Panc1 (cell line): ENCODE measurements at places on chromosomes 3 and 15. TPM values are rescaled to one million over a fixed set of nuclear protein-coding genes. Genes with fewer than 3 reads are reported as not detected.

DNA sequence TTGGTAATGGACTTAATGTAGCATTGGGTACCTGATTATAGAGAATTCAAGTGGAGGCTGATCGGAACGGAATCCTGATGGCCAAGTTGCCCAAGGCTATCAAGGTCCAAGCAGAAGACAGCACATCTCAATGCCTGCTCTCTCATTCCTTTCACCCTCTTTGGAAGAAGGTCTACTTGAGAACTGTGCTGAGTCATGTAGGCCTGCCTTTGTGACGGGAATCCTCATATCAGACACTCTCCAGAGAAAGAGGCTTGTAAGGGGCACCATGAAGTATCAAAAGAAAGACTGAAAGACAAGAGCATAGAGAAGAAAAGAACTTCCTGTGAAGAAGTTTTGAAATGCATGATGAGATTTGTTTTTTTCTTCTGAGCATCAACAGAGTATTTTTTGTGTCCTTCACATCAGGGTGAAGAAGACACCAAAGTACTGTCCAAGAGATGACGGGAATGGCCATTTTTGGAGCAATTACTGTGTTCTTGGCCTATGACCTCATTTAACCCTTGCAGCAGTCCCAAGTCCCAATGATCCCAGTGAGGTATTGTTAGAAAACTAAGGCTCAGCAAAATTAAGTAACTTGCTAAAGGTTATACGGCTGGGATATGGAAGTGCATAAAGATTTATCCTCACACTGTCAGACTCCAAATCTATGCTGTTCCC lies 13.2 kb upstream of the LARP6 start:
- no peak overlapping the region for H3K4me3 ChIP-seq
- 0 out of 2 replicates have a peak, but pooled peaks cover 13% of the 10 kb centered on the region for H3K4me1 ChIP-seq
- no peaks in the 10 kb centered on the region for H3K36me3 ChIP-seq
- no peak for DNase-seq
- no peaks in the 10 kb centered on the region for H3K27me3 ChIP-seq

- H3K27me3 ChIP-seq: no peaks in the 10 kb centered on the region
- H3K4me1 ChIP-seq: no peaks in the 10 kb centered on the region
- H3K27ac ChIP-seq: no peak overlapping the region
- no peak for DNase-seq
Measured at GRCh38 chr15:52243286-52243685, 52.1 kb upstream of the GNB5 start.

DNA sequence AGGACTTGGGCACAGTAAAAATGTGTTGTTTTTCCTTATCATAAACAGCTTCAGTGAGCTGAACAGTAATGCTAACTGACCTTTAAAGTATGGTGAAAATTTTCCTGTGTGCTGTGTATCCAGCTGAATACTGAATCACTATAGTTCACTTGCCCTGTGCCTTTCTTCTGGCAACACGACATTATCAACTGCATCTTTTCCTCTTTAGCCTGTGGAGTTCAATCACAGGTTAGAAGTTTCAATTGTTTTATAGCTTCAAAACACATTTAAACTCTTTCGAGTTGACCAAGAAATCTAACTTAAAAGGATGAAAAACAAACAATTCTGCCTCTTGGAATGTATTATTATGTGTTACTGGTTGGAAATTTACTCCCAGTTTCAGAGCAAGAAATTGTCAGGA lies 1120.7 kb upstream of the ALCAM start:
- H3K4me3 ChIP-seq: no peak overlapping the region
- no peak for DNase-seq
- H3K27me3 ChIP-seq: no peaks in the 10 kb centered on the region
- no peaks in the 10 kb centered on the region for H3K4me1 ChIP-seq
- H3K36me3 ChIP-seq: no peaks in the 10 kb centered on the region

DNA sequence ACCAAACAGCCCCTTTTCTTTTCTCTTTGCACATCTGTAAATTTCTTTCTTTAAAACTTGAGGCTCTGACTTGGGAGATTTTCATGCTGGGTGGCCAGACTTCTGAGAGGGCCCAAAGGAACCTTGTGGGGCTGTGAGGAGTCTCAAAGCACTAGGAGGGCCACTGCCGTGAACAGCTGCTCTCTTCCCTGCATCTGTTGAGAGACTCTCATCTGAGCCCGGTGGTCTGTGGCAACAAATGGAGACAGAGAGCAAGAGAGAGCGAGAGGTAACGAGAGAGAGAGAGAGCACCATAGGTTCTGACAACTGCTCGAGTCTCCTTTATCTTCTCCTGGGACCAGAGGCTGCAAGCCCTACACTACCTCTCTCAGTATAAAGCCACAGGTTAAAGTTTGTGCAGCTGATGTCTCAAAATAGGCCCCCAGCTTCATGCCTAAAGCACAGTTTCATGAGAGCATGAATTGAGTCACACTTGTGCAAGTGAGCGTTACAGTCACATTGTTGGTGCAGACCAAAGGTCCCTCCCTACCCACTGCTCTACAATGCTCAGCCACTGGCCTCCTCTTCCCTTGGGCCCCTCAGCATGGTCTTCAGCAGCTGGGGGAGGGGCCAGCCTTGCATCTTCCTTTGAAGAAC lies 60.7 kb downstream of the ZNF621 start:
- H3K27me3 ChIP-seq: no peaks in the 10 kb centered on the region
- no peaks in the 10 kb centered on the region for H3K4me1 ChIP-seq
- H3K36me3 ChIP-seq: no peaks in the 10 kb centered on the region
- no peak for DNase-seq
- H3K27ac ChIP-seq: no peak overlapping the region

GRCh38 chr15:49383266-49383665 lies 39.8 kb upstream of the FGF7 start:
- H3K27me3 ChIP-seq: no peaks in the 10 kb centered on the region
- no peaks in the 10 kb centered on the region for H3K4me1 ChIP-seq
- no peaks in the 10 kb centered on the region for H3K36me3 ChIP-seq
- no peak overlapping the region for H3K4me3 ChIP-seq
- peak; percentile 17 for DNase-seq

Gene RIOX2
- 44.1 TPM for total RNA-seq

Gene SNTN
- not detected for total RNA-seq

DNA sequence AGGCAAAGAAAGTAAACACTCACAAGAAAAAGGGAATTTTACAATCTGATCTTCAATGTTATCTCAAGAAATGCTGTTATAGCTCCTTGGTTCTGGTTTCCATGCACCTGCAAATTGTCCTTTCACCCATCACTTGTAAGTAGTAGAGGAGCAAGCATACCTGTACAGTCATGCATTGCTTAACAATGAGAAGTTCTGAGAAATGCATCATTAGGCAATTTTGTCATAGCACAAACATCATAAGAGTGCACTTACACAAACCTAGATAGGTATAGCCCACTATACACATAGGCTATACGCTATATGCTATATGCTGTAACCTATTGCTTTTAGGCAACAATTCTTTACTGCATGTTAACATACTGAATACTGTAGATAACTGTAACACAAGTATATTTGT lies 672.3 kb downstream of the FHIT start:
- H3K27ac ChIP-seq: no peak overlapping the region
- H3K27me3 ChIP-seq: no peaks in the 10 kb centered on the region
- H3K36me3 ChIP-seq: no peaks in the 10 kb centered on the region; the same call in 1 of the 2 replicates
- no peak overlapping the region for H3K4me3 ChIP-seq

- DNase-seq: no peak
- no peak overlapping the region for H3K4me3 ChIP-seq
- H3K36me3 ChIP-seq: no peaks in the 10 kb centered on the region
- H3K27ac ChIP-seq: no peak overlapping the region
- H3K4me1 ChIP-seq: peaks cover 5% of the 10 kb centered on the region; the same call in 1 of the 2 replicates
Measured at GRCh38 chr15:25408428-25408827, 30.4 kb downstream of the UBE3A start.

DNA sequence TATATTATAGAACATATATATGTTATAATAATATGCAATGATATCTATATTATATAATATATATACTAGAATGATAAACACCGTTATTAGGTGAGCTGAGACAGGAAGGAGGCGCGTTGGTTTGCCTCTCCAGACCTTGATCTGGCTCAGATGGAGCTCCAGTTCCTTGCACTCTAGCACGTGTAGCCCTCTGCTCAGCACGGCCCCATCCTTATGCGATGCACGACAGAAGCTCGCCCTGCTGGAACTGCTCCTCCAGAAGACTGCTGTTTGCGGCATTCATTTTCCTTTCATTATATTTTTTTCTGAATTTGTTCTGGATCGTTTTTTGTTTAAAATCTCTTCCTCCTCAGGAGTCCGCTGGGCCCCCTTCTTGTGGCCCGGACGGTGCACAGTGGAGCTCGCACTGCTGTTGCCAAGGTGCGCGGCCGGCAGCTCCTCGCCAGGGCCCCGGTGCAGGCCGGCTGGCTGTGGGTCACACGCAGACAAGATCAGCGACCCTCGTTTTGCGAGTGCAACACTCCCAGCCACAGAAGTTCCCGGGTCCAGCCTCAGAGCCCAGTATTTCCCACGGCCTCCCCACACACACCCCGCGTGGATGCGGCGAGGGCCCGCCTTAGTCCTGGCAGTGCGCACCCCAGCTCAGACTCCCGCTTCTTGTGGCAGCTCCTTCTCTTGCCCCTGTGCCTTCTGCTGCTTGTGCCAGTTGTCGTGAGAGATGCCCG lies 112.2 kb downstream of the CHL1 start:
- no peaks in the 10 kb centered on the region for H3K27me3 ChIP-seq
- no peak for DNase-seq

GRCh38 chr3:43364494-43364893 lies 78.2 kb downstream of the SNRK start:
- H3K36me3 ChIP-seq: no peaks in the 10 kb centered on the region
- H3K27ac ChIP-seq: no peak overlapping the region
- no peak for DNase-seq
- no peak overlapping the region for H3K4me3 ChIP-seq

Gene TGFBR2
- 45.9 TPM for total RNA-seq

DNA sequence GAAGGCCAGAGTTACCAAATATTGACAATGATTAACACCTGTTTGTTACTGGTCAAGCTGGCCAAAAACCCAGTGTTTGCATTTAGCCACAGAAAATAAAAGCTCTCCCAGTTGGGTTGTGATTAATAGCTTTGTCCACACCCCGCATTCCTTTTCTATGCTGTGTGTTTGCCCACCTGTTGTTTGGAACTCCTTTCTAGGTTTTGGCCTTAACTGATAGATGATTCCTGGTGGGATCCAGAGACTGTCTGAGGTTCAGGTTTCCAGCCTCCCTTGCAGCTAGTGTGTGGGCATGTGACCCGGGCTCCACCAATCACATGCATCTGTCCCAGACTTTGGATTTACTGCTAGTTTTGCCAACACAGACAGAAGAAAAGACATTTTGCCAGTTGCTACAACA lies 83.8 kb downstream of the PTPRG start:
- no peak overlapping the region for H3K27ac ChIP-seq
- H3K4me3 ChIP-seq: no peak overlapping the region
- no peak for DNase-seq
- H3K4me1 ChIP-seq: no peaks in the 10 kb centered on the region
- H3K27me3 ChIP-seq: no peaks in the 10 kb centered on the region
- H3K36me3 ChIP-seq: no peaks in the 10 kb centered on the region

DNA sequence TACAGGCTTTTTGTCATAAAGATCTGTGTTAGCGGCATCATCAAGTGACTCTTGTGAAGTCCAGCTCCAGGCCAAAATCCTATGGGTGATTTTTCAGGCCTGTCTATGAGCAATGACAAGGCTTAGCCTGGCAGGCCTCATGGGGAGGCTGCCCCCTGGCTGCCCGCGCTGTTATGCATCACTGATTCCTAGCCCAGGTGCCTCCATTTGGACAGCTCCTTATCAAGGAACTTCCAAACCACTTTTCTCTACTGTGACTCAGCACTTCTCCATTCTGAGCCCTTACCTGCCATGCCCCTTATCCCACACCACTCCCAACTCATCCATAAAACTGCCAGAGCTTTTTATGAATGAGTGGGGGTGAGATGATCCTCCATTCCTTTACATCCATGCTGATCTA lies 91.5 kb upstream of the C3orf80 start:
- H3K27me3 ChIP-seq: no peaks in the 10 kb centered on the region
- H3K4me1 ChIP-seq: 0 out of 2 replicates have a peak, but pooled peaks cover 4% of the 10 kb centered on the region
- no peak overlapping the region for H3K4me3 ChIP-seq
- H3K36me3 ChIP-seq: no peaks in the 10 kb centered on the region
- no peak for DNase-seq

Gene HIGD2B
- total RNA-seq: 0.21 TPM

DNA sequence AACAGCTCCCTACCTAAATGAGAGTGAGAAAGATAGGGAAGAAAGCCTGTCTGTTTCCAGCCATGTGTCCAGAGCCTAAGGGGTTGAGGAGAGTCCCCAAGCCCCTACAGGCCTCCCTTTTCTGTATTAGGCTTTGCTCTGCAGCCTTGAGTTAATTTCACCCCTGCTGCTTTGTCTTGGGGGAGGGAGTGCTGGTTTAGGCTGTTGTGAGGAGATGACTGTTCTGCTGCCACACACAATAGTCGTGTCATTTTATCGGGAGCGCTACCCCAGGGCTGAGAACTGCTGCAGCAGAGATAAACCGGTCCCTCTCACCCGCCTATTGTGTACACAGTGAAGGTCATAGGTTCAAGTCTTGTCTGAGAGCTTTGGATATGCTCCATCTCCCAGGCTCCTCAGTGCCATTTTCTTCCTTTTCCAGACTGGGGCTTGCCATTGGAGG lies 1.4 kb downstream of the ZNF609 start:
- peak overlapping the region; percentile 89 for H3K27ac ChIP-seq
- DNase-seq: no peak
- H3K4me1 ChIP-seq: peaks cover 44% of the 10 kb centered on the region
- peak overlapping the region; percentile 89 for H3K4me3 ChIP-seq

DNA sequence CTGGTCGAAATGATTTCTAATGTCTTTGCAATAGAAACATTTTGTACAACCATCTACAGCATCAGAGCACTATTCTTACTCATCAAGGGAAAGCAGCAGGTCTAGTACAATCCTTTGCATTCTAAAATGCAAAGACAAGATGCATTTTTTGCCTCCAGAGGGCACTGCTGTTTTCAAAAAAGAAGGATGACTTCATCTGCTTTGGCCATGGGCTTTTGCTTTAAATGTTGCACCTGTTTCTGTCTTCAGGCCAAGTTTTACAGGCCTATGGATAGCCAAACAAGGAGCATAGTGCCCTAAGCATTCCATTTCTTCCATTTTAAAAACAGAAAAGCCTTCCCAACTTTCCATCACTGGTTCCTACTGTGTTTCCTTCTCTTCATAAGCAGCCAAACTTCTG lies 3.4 kb downstream of the PARP9 start:
- H3K36me3 ChIP-seq: no peaks in the 10 kb centered on the region
- H3K4me3 ChIP-seq: no peak overlapping the region
- H3K27me3 ChIP-seq: no peaks in the 10 kb centered on the region
- DNase-seq: peak; percentile 62
- H3K27ac ChIP-seq: no peak overlapping the region
- H3K4me1 ChIP-seq: peaks cover 3% of the 10 kb centered on the region; the same call in 1 of the 2 replicates

Gene EPHA6
- total RNA-seq: 0.57 TPM

- H3K27me3 ChIP-seq: no peaks in the 10 kb centered on the region
- H3K4me1 ChIP-seq: no peaks in the 10 kb centered on the region
- H3K4me3 ChIP-seq: no peak overlapping the region
- DNase-seq: no peak
- no peak overlapping the region for H3K27ac ChIP-seq
Measured at GRCh38 chr3:71305231-71306206, 278.0 kb downstream of the FOXP1 start.

DNA sequence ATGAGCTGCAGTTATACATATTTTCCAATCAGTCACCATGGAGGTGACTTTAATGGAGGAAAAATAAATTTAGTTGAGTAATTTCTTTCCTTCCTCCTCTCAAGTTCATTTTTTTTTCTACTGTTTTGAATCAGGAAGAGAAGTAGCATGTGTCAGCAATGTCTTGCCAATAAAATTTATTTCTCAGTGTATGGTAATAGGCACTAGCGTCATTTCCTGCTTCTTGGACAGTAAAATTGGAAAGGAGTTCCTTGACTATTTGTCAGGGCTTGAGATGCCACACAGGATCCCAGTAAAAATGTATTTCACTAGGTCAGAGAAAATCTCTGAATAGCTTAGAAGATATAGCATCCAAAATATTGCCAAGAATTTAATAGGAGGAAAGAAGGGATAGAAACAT lies 605.9 kb downstream of the ROBO1 start:
- H3K36me3 ChIP-seq: no peaks in the 10 kb centered on the region
- no peaks in the 10 kb centered on the region for H3K27me3 ChIP-seq
- no peak overlapping the region for H3K4me3 ChIP-seq
- no peak overlapping the region for H3K27ac ChIP-seq
- H3K4me1 ChIP-seq: no peaks in the 10 kb centered on the region
- DNase-seq: no peak
